ENCODE measurements at places on chromosomes 4 and X. TPM values are rescaled to one million over a fixed set of nuclear protein-coding genes. Genes with fewer than 3 reads are reported as not detected.

The USP17L22 gene
- not detected for polyA plus RNA-seq

The HMX1 gene
- not detected for polyA plus RNA-seq

The XG gene
- not detected for polyA plus RNA-seq

The CRMP1 gene
- polyA plus RNA-seq = 599 TPM

The ABLIM2 gene
- 33.5 TPM for polyA plus RNA-seq

The ZXDB gene
- polyA plus RNA-seq = 4.0 TPM

The HADH gene
- polyA plus RNA-seq = 56.5 TPM

The TMSB4X gene
- polyA plus RNA-seq = 3,699 TPM

The SMIM31 gene
- not detected for polyA plus RNA-seq

The DUX4 gene
- not detected for polyA plus RNA-seq

The F11 gene
- not detected for polyA plus RNA-seq

The NAP1L2 gene
- 14.1 TPM for polyA plus RNA-seq

The TCEANC gene
- 3.2 TPM for polyA plus RNA-seq

The RASL11B gene
- 9.4 TPM for polyA plus RNA-seq

The LRCH2 gene
- polyA plus RNA-seq = 0.64 TPM

The TEX13D gene
- polyA plus RNA-seq = not detected

The GLOD5 gene
- 1.2 TPM for polyA plus RNA-seq

The ASB12 gene
- polyA plus RNA-seq = not detected

The AVPR2 gene
- polyA plus RNA-seq = not detected

The ZNF732 gene
- polyA plus RNA-seq = not detected

The GPR82 gene
- not detected for polyA plus RNA-seq

The SRD5A3 gene
- 21.5 TPM for polyA plus RNA-seq

The ERCC6L gene
- polyA plus RNA-seq = 2.4 TPM

The PAGE2 gene
- polyA plus RNA-seq = not detected

The TNIP3 gene
- not detected for polyA plus RNA-seq

The DTHD1 gene
- polyA plus RNA-seq = 0.12 TPM

The OPRPN gene
- polyA plus RNA-seq = not detected

The ANAPC4 gene
- polyA plus RNA-seq = 6.7 TPM

The SEC31A gene
- polyA plus RNA-seq = 73.8 TPM

The UGT2B17 gene
- not detected for polyA plus RNA-seq

The FAT1 gene
- 16.9 TPM for polyA plus RNA-seq

The UGT2B7 gene
- not detected for polyA plus RNA-seq

The IDH3G gene
- polyA plus RNA-seq = 102 TPM

The IL15 gene
- polyA plus RNA-seq = not detected

The GLRA3 gene
- polyA plus RNA-seq = 0.22 TPM

The CLDN2 gene
- not detected for polyA plus RNA-seq

The LDOC1 gene
- 199 TPM for polyA plus RNA-seq

The SRP72 gene
- polyA plus RNA-seq = 26.9 TPM

The EFNB1 gene
- polyA plus RNA-seq = 21.3 TPM

The IL1RAPL1 gene
- 0.68 TPM for polyA plus RNA-seq

The FGA gene
- polyA plus RNA-seq = 1.9 TPM

The EPGN gene
- polyA plus RNA-seq = not detected

The RAB33A gene
- polyA plus RNA-seq = 31.0 TPM

The FRAS1 gene
- polyA plus RNA-seq = 6.3 TPM

The GYG2 gene
- polyA plus RNA-seq = 6.1 TPM

The PDE6B gene
- polyA plus RNA-seq = 8.7 TPM

The MECP2 gene
- polyA plus RNA-seq = 40.8 TPM

The RAI2 gene
- polyA plus RNA-seq = 12.0 TPM

The CYP4V2 gene
- polyA plus RNA-seq = 2.8 TPM
